Stimulated activated effector memory CD8-positive, alpha-beta T cell treated with anti-CD3 and anti-CD28 coated beads, Interleukin-12 subunit alpha, Interleukin-12 subunit beta, amount 100 ng/mL, for 72 hours (primary cell): ENCODE measurements at places on chromosomes 2 and 18.

DNA sequence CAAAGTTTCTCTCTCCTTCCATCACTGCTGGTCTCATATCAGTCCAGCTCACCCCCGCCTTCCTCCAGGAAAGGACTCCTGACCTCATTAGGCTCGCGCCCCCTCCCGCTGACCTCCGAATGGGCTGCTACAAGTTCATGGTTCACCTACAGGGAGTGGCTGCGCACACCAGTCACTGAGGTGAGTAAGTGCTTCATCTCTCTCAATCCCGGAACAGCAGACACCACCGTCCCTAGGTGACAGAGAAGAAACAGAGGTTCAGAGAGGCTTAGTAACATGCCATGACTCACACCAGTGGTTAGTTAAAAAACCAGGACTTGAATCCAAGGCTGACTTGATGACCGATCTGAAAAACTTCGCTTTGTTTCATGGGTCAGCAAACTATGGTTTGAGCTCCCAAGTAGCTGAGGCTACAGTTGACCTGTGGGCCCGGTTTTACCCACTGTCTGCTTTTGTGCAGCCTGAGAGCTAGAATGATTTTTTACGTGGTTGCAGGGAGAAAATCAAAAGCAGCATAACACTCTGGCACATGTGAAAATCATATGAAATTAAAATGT is 42.0 kb downstream of the ZFP36L2 start:
- no peak for DNase-seq

DNA sequence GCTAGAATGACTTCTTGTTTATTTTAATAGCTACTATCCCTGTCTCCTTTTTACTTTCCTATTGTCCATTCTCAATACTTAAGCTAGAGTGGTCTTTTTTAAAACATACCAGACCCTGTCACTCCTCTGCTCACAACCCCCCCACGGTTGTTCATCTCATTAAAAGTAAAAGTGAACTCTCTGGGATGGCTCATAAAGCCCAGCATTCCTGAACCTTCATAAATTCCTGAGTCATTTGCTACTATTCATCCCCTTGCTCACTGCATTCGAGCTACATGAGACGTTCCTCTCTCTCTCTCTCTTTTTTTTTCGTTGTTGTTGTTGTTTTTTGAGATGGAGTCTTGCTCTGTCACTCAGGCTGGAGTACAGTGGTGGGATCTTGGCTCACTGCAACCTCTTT is 148.7 kb upstream of the DSEL start:
- DNase-seq = no peak

- DNase-seq = no peak
Measured at GRCh38 chr2:26344581-26345282, 1.2 kb upstream of the SELENOI start.

- DNase-seq = no peak
Measured at GRCh38 chr2:170739048-170739447, 23.9 kb downstream of the SP5 start.

DNA sequence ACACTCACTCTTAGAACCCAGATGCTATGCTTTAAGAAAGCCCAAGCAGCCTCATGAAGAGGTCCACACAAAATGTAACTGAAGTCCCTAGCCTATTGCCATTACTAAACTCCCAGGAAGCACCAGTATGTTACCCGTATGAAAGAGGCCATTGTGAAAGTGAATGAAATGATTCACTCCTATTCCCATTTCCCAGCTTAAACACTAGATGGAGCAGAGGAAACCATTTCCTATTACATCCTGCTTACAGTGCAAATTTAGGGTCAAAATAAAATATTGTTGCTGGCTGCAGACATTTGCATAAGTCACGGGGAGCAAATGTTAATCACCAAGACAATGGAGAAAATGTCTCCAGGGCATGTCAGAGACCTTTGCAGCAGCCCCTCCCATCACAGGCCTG is 989.7 kb upstream of the CRIM1 start:
- no peak for DNase-seq
